AG09319 (cell line): ENCODE measurements at places on chromosomes 5 and 9.

- no peak for DNase-seq
Measured at GRCh38 chr5:130762031-130762430, 403.0 kb downstream of the HINT1 start.

DNA sequence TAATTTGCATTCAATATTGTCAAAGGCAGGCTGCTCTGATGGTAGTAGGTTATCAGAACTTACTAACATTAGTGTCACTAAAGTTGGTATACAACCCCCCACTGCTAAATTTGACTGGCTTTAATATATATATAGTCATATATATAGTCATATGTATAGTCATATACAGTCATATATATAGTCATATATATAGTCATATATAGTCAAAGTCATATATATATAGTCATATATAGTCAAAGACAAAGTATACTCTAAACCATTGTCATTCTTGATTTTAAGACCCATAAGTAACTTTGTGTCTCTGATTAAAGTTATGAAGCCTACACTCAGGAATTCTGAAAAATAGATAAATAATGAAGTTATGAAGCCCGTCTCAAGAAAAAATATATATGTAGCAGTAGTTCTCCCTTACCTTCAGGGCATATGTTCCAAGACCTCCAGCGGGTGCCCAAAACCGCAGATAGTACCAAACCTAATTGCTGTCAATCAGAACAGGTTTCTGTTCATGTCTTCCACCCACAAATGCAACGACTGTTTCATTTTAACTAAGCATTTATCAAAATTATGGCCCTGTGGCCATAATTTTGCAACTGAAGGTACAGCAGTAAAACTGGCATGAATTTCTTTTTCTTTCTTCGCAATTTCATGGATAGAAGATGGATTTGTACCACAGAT, 40.1 kb downstream of the TRPM6 start:
- DNase-seq, result no peak

DNA sequence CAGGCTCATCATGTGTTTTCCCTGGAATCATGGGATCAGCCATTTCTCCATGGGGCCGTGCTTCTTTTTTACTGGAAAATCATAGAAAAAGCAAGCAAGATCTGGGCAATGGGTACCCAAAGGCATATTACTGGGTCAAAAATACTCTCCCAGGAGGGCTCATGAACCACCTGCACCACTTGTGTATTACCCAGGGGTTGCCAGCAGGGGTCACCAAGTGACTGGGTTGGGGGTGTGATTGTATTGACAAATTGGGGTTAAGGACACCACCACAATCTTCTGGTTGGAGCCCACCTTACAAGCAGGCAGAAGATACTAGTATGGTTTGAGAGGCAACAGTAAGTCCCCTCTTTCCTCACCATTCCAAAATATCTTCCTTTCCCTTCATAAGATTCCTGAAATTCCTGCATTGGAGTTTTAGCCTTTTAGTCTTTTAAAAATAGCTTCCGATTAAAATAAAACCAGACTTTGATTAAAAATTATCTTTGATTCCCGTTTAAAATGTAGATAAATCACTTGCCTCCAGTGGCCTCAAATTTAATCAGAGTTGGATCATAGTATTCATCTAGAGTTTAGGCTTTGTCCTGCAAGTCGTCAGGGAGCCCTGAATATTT, 603.3 kb downstream of the KIF4B start:
- no peak for DNase-seq

DNA sequence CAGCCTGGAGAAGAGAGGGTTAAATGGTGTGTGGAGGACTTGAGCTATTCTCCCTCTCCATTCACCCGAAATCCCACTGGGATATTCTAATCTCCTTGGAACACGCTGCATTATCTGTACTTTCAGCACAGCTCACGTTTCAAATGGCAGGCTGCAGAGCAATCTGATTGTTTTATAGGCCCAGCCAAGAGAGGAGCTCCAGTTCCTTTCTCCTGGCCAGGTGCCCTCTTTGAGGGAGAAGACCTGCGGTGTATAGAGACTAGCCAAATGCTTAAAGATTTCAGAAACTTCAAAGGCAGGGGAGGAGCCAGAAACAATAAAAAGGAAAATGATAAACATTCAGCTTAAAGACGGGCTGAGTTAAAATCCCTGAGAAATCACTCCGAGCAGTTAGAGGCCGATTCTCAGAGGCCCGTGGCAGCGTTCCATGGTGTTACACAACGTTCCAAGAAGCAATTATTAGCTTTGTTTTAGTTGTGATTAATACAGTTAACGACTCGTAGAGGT, 564.0 kb upstream of the KLF4 start:
- peak; percentile 62 for DNase-seq

GRCh38 chr5:149063896-149064478, 1.1 kb upstream of the SH3TC2 start:
- no peak for DNase-seq

DNA sequence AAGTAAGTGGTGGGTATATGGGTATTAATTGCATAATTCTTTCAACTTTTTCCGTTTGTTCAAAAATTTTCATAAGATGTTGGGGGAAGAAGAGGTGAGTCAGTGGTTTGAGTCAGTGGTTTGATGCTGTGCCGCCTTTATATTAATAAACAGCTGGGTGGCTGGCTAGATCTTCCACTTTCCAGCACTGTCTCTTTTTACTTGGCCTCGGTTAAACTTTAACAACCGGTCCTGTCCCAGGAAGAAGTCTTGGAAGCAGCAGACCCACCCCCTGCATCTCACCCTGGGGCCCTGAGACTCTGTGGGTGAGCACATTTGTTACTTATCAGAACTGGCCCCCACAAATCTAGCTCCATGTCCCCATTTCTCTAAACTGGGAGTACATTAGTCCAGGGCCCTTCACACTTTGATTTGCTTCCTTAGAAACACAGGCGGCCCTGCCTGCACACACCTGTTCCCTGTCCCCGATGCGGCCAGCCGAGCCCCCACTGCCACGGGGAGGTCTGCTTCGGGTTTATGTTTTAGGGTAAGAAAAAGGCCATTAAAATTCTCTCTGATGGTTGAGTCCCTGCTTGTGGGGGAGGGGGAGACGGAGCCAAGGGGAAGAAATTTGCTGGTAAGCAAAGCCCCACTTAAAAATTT, 90.7 kb downstream of the PTCH1 start:
- DNase-seq, result no peak

- DNase-seq, result no peak
Measured at GRCh38 chr5:88825584-88826315, 57.2 kb downstream of the MEF2C start.

DNA sequence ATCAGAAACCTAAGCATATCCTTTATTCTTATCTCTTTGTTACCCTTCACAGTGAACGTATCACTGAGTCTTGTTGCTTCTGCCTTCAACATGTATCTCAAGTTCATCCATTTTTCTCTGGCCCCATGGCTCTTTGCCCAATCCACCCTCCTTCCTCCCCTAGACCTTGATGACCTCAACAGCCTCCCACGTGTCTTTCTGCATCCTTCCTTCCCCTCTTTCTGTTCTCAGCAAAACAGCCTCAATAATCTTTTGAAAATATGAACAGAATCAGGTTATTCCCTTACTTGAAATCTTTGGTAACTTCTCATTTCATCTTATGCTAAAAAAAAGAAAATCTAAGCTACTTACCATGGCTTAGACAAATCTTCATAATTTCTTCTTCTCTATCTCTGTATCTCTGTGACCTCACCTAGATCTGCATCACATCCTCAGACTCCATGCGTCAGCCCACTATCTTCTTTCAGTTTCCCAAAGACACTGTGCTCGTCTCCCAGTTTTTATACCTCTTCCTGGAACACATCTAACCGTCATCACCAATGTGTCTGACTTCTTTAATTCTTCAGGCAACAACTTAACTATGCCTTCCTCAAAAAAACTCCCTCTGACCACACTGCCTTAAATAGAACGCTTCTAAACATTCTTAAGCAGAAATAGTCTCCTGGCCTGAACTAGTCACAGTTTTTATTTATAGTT, 208.0 kb downstream of the PARP8 start:
- DNase-seq, result no peak

DNA sequence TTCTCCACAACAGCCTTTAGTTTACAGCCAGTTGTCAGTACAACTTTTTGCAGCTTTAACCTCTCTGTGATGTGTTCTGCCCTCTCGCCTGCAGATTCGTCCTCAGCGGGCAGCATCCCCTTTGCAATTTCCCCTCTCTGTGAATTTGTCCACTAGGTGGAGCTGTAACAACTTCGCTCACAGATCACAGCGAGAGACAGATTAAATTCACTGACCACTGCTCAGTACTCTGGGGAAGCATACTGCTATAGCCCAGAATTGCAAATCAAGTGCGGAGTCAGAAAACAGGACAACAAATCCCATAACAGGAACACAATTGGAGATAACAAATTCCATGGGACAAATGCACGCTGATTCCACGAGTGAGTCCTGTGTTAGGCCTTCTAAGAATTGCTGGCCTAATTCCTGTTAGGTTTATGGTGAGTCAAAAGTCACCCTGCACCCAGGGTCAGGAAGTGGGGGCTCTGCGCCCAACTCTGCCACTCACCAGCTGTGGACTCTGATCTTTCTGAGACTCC, 2124.9 kb downstream of the MAT2B start:
- DNase-seq, result no peak

GRCh38 chr5:88883836-88884607, 1.0 kb upstream of the MEF2C start:
- DNase-seq, result peak; percentile 18

DNA sequence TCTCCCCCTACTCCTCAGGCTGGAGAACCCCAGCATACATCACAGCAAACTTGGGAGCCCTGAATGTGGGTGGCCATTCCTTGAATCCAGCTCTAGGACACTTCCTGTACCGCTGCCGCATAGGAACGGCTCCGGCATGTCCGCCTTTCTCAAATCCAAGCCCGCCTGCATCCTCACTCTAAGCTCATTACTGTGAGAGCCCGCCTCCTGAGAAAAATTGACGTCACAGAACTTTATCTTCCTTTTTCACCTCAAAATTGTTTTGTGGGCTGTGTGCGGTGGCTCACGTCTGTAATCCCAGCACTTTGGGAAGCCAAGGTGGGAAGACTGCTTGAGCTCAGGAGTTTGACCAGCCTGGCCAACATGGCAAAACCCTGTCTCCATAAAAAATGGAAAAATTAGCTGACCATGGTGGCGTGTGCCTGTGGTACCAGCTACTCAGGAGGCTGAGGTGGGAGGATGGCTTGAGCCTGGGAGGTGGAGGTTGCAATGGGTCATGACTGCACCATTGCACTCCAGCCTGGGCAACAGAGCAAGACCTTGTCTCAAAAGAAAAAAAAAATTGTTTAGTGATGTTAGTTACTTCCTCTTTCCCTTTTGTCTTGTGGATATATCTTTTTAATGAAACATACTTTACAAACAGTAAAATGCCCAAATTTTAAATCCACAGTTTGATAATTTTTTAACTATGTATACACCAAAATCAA, 22.8 kb downstream of the RNF44 start:
- no peak for DNase-seq

GRCh38 chr9:114235033-114235661, 79.8 kb downstream of the COL27A1 start:
- DNase-seq, result no peak

- no peak for DNase-seq
Measured at GRCh38 chr9:85631809-85632208, 109.9 kb downstream of the AGTPBP1 start.

DNA sequence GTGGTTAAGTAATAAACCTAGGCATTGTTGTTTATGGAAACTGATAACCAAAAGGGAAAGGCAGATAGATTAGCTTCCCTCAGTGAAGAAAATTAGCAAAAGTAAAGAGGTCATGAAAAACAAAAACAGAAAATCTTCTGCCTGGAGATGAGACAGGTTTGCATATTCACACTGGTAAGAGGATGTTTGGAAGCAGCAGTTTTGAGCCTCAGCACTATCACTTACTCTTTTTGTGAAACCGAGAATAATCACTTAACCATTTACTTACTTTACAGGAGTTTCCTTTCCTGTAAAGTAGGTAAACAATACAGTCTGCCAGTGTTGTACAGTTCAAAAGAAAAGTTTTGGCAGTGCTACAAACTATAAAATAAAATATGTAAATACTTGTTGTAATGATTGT, 35.5 kb upstream of the EMB start:
- no peak for DNase-seq

DNA sequence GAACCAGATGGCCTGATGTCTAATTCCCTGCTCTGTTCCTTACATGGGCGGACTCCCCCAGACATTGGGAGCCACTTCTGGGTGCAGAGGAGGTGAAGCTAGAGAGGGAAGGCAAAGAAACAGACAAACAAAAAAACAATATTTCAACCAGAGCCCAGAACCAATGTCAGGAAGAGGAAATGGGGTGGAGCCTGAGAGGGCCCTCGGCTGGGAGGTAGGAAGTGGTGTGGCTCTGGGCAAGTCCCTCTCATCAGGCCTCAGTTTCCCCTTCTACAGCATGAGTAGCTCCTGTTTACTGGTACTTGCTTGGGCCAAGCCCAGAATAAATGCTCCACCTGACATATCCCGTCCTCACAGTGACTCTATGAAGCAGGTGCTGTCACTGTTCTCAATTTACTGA, 11.1 kb downstream of the SH2D3C start:
- no peak for DNase-seq

DNA sequence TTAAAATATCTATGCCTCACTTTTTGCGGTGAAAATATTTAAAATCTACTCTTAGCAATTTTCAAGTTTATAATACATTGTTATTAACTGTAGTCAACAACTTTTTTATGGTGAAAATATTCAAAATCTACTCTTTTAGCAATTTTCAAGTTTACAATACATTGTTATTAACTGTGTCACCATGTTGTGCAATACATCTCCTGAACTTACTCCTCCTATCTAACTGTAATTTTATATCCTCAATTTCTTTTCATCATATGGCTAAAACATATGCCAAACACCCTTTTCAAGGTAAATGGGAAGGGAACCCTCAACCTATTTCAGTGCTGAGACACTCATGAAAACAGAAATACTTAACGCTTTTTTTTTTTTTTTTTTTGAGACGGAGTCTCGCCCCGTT, 982.7 kb upstream of the DMAC1 start:
- no peak for DNase-seq

GRCh38 chr9:95313010-95313498, 4.5 kb downstream of the FANCC start:
- no peak for DNase-seq

- no peak for DNase-seq
Measured at GRCh38 chr5:71771191-71771590, 52.1 kb downstream of the CARTPT start.

DNA sequence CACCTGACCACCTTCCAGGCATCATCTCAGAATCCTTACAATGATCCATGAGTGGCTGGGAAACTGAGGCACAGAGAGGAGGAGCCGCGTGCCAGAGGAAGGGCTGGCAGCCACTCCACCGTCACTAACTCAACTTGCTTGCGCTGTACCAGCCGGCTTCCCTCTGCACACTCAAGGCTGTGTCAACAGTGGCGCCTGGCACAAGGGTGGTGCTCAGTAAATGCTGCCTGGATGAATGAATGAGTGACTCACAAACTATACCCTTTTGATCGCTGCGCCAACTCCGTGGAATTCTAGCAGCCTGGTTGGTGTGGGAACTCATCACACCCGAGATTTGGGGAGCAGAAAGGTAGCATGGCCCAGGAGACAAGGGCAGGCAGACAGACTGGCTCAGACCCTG, 21.9 kb downstream of the PRRX2 start:
- no peak for DNase-seq

GRCh38 chr9:127761061-127761460, 17.4 kb downstream of the SH2D3C start:
- no peak for DNase-seq
